ENCODE measurements at places on chromosomes 12 and 14.

DNA sequence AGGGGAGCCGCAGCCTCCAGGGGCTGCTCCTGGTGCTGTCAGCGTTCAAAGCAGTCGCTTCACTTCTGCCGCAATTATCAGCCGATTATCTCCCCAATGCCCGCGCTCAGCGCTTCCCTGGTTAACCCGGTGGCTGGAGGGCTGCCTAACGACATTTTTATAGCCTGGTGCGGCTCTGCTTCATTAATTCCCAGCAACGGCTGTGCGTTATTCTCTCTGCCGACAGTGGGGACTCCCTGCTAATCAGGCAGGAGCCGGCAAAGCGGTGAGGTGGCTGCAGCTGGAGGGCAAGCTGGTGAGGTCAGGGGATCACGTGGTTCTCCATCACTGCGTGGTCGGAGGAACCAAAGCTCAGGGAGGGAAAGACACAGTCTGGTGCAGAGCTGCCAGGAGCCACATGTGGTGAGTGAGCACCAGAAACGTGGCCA is 62.9 kb downstream of the GLRX5 start:
- no peak for DNase-seq

DNA sequence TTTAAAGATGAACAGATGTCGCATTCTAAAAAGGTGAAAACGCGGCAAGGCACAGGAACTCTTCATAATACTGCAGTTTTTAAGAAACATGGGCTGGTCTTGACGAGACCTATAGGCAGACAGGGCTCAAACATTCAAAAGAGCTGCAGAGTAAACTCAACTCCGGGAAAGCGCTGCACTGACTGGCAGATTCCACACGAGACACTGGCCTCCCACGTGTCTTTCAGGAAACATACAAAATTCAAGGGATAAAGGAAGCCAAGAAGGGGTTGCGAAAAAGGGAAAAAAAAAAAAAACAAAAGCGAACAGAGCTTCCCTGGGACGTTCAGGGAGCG is 614 bp upstream of the ARF6 start:
- DNase-seq: peak; percentile 22

GRCh38 chr12:80472236-80472635 is 28.2 kb downstream of the PTPRQ start:
- no peak for DNase-seq

- DNase-seq: no peak
Observed at GRCh38 chr14:53509276-53510244, 356.4 kb upstream of the DDHD1 start.

GRCh38 chr12:26874501-26875296 is 41.7 kb upstream of the ITPR2 start:
- no peak for DNase-seq

GRCh38 chr12:48054955-48055821 is 50.7 kb downstream of the SENP1 start:
- DNase-seq: no peak

- no peak for DNase-seq
Observed at GRCh38 chr12:62335796-62336195, 75.6 kb downstream of the USP15 start.

- DNase-seq: no peak
Observed at GRCh38 chr14:69298131-69299071, 38.4 kb downstream of the GALNT16 start.

DNA sequence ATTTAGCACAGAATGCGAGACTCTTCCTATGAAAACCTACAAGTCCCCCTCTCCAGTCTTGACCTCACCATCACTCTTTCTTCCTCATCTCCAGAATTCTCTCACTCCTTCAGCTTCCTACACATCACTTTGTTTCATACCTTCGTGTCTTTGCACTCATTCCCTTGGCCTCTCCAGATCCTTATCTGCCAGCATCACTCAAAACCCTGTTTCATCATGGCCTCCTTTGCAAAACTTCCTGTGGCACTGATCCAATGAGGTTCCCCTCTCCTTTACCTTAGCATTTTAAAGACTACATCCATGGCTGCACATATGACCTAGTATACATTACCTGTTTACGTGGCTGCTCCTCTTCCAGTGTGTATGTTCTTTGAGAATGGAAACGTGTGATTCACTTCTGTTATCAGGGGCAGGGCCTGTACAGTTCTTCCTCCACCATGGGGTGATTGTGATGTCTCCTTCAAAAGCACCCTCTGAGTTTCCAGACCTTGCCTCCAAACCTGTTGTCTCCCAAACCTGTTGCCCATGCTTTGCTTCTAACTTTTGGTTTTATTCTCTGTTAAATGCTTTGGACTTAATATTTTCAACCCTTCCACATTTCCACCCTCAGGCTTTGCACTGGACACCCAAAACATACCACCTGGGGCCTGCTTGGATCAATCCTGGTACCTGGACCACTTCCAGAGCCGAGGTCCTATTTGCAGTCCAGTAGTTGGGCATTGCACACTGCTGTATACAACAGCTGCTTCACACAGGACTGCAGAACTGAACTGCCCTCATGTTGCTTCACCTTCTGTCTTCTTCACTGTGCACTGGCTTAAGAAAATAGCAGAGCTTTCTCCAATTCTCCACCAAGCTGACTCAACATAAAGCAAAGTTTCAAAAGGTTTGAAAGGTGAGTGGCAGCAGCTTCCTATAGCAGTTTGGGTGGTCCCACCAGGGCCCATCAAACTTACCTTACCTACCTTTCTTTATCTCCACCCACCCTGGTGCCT is 131.7 kb downstream of the LLPH start:
- no peak for DNase-seq

GRCh38 chr12:26017484-26018211 is 59.2 kb downstream of the RASSF8 start:
- DNase-seq: no peak

DNA sequence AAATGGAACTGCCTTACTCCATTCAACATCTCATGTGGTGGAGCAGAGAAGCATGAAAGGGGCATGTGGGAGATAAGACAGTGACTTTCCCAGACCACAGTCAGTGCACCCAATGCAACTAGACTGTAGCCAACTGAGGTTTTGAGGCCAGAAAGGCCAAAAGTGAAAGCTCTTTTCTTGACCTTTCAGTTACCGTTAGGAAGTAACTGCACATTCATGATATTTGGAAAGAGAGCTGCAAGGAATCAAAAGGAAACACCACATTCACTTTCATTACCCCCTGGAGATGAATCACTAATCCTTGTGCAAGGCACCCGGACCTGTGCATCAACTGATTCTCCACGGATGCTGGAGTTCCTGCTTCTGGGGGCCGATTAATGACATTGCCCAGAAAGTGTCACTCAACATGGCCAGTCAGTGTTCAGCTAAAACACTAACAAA is 72.9 kb upstream of the ELK3 start:
- DNase-seq: no peak

GRCh38 chr12:75289753-75290152 is 40.4 kb downstream of the CAPS2 start:
- DNase-seq: no peak

GRCh38 chr12:96263449-96263902 is 69.3 kb downstream of the ELK3 start:
- no peak for DNase-seq

DNA sequence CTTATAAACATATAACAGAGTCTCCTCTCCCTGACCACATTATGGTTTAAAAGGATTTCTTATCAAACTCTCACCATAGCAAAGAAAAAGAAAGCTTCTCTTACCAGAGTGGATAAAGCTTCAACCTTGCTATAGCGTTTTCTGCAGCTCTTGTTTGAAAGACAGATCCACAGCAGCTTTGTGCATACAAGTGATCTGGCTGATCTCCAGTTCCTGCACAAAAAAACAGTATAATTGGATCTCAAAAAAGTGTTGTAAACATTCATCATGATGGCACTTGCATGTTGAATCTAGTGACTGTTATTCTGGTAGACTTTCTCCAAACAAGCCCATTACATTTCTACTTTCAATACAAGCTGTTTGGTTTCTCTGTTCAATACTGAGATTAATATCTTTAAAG is 178.9 kb upstream of the MGAT4C start:
- DNase-seq: no peak

- no peak for DNase-seq
Observed at GRCh38 chr12:3173008-3173553, 95.9 kb downstream of the TSPAN9 start.

DNA sequence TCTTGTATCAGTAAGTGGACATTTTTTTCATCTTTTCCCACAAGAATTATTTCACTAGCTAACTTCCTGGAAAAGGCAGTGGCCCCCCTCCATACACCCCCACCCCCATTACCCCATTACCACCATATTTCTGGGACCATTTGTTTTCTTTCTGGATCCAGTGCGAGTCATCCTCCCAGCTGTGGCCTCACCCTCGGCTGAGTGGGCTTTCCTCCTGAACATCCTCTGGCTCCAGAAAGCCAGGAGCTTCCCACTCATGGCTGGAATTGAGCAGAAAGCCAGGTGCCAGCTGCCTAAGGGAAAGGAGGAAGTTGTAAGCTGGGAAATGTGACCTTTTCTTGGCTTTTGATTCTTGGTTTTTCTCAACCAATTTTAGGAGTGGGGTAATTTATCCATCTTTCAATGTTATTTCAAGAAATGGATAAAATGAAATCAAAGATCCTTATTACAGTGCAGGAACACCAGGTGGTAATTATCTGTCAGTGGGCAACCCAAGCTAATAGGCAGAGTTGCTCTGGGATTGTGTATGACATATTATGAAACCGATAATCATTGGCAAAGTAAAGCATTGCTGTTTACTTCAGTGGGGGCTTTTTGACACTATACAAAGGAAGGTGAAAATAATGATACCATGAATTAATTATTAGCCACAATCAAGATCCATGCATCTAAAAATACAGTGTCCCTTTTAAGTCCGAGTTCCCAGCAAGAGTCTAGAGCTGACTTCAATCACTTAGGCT is 124.6 kb downstream of the KICS2 start:
- no peak for DNase-seq

Data from stimulated activated CD8-positive, alpha-beta memory T cell treated with anti-CD3 and anti-CD28 coated beads, Interleukin-7, amount 100 ng/mL, for 48 hours (primary cell).